ENCODE measurements at places on chromosomes 6 and 20.

DNA sequence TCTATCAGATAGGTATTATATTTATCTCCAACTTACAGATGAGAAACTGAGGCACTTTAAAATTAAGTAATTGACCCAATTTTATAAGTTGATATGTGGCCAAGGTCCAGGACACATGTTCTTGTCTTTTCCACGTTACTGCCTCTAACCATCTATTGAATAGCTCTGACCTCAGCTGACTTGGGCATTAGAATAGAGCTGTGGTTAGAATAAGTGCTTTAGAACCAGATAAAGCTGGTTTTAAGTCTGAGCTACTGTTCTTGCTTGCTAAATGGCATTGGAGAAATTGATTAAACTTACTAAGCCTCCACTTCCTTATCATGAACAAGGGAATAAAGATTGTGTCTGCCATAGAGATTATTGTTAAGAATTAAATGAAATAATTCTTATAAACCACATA is 147.8 kb upstream of the DTNBP1 start:
- DNase-seq = no peak

DNA sequence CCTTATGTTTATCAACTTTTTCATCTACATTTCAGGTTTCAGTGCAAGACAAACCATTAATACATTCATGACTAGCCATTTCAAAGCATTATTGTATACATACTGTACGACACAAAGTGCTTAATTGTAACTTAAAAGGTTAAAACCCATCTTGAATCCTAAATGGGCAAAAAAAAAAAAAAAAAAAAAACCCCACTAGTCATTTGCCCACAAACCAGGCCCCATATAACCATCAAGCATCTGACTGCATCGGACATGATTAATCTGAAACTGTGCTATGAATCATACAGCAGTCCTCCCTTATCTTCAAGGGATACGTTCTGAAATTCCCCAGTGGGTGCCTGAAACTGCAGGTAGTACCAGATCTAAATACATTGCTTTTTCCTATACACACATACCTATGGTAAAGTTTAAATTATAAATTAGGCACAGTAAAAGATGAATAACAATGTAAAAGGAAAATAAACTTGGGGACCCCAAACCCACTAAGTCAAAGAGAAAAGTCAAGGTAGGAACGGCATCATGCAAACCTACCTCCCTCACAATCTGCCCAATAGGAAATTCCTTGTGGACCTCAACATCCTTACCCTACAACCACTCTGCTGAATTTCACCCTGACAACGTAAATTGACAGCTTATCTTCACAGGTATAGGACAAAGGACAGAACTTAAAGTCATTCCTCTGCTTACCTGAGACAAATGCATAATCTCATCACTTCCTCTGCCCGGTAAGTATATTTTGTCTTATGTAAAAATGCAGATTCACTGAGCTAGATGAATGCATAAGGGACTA is 14.3 kb downstream of the B4GALT5 start:
- peak; percentile 45 for DNase-seq

GRCh38 chr20:9583151-9583550 is 68.8 kb downstream of the LAMP5 start:
- no peak for DNase-seq

- DNase-seq = no peak
These were observed 10.9 kb downstream of the C6orf132 start for GRCh38 chr6:42131531-42131930.

DNA sequence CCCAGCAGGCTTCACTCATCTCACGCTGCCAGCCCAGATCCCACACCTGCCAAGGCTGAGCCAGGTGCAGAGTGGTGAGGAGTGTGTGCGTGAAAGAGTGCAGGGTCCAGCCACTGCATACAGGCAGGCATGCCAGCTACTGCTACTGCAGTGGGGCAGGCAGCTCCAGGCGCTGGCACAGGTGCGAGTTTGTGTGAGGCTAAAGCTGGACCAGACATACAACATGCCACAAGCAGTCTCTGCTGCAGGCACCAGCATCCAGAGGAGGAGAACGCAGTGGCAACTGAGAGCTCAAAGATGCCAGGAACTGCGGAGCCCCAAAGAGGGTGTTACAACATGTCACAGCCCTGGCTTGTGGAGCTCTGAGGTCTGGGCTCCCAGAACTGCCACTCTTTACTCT is 149.8 kb downstream of the EYS start:
- no peak for DNase-seq

DNA sequence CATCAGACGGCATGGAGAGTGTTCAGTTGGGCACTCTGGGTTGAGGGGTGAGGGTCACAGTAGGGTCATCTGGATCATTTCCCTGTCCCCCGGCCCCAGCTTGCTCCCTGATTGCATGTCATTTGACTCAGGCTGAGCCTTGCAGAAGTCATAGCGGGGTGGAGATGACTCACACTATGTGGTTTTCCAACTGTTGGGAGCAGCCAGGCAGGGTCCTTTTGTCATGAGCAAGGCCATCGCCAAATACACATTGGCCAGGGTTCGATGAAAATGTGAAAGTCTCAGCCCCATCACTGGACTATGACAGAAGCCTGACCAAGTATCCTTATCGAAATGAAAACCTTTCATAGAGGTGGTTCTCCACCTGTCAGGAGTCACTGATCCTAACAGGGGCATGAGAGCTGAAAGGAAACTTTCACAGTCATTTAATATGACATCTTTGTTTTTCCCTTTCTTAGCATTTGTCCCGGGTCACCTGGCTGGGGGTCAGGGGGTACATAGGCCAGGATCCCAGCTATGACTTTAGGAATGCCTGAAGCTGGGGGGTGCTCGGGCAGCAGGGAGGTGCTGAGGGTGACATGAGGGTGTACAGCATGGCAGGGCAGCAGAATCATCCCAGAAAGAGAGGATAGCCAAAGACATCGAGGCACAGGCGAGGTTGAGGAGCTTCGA is 70.2 kb upstream of the CD93 start:
- no peak for DNase-seq

DNA sequence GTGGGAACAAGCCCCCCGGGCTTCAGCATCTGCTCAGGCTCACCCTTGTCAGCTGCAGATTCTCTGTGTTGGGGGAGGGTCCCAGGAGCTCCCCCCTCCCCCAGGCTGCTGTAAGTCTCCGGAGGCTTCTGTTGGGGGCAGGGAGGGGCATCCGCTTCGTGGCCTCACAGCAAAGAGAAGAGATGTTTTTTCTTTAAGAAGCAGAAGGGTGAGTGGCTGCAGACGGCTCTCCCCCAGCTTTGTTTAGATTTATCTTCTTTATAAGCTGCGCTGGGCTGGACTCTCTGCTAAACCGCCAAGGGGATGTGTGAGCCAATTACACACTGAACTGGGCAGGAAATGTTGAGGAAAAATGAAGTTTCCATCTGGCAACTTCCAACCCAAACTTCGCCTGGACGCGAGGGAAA is 48.7 kb upstream of the GATA5 start:
- no peak for DNase-seq

GRCh38 chr6:33761922-33762629 is 15.4 kb upstream of the IP6K3 start:
- DNase-seq = peak; percentile 37

GRCh38 chr6:166774770-166775169 is 147.7 kb upstream of the RPS6KA2 start:
- DNase-seq = no peak
